Placental pericyte (primary cell): ENCODE measurements at places on chromosomes 1 and 21. TPM values are rescaled to one million over a fixed set of nuclear protein-coding genes. Genes with fewer than 3 reads are reported as not detected.

The UQCRHL gene
- 0.72 and 2.0 TPM in 2 replicates for total RNA-seq

The ACTL8 gene
- total RNA-seq = not detected in 2 replicates

The RASSF5 gene
- total RNA-seq = 0.72 and 5.5 TPM in 2 replicates

The ESRRG gene
- total RNA-seq = under 0.01 TPM in 1 of 2 replicates, not detected in the other

The KRTAP6-1 gene
- not detected in 2 replicates for total RNA-seq

The SLC25A34 gene
- total RNA-seq = 0.22 and 0.43 TPM in 2 replicates

The SEC16B gene
- 0.22 and 2.0 TPM in 2 replicates for total RNA-seq

The EXTL1 gene
- total RNA-seq = under 0.01 and 0.43 TPM in 2 replicates

The IL12RB2 gene
- 0.72 TPM in 1 of 2 replicates, not detected in the other for total RNA-seq

The KRTAP11-1 gene
- not detected in 2 replicates for total RNA-seq

The VPS26C gene
- total RNA-seq = 47.9 and 70.3 TPM in 2 replicates

The TNFRSF4 gene
- not detected in 2 replicates for total RNA-seq

The CD84 gene
- total RNA-seq = 0.14 TPM in 1 of 2 replicates, not detected in the other

The RHBG gene
- total RNA-seq = 0.14 TPM in 1 of 2 replicates, not detected in the other

The TGFB2 gene
- 15.2 and 18.6 TPM in 2 replicates for total RNA-seq

The IBA57 gene
- 6.8 and 7.9 TPM in 2 replicates for total RNA-seq

The ADORA3 gene
- 0.43 TPM in 1 of 2 replicates, not detected in the other for total RNA-seq

The LAD1 gene
- total RNA-seq = 0.14 TPM in 1 of 2 replicates, not detected in the other

The KCNJ6 gene
- 0.14 and 0.22 TPM in 2 replicates for total RNA-seq

The ARHGEF16 gene
- total RNA-seq = 0.44 and 0.57 TPM in 2 replicates

The SPRR3 gene
- not detected in 2 replicates for total RNA-seq

The GBP6 gene
- not detected in 2 replicates for total RNA-seq

The TRAF5 gene
- total RNA-seq = 9.0 and 13.3 TPM in 2 replicates

The BCL2L15 gene
- total RNA-seq = under 0.01 and 0.14 TPM in 2 replicates
